Activated T-helper 17 cell treated with anti-CD3 and anti-CD28 coated beads, Interleukin-2, amount 50 U/mL, for 72 hours (primary cell): ENCODE measurements at places on chromosomes 16 and 17. TPM values are rescaled to one million over a fixed set of nuclear protein-coding genes. Genes with fewer than 3 reads are reported as not detected.
A peak's percentile ranks its signal among the peaks of the same experiment; 100 is the strongest.

The SSTR5 gene
- total RNA-seq, result not detected

GRCh38 chr16:11658896-11659708 is 9.2 kb upstream of the SNN start:
- no peak for ATAC-seq

GRCh38 chr17:80327518-80327917 is 66.9 kb downstream of the RNF213 start:
- no peak for ATAC-seq

DNA sequence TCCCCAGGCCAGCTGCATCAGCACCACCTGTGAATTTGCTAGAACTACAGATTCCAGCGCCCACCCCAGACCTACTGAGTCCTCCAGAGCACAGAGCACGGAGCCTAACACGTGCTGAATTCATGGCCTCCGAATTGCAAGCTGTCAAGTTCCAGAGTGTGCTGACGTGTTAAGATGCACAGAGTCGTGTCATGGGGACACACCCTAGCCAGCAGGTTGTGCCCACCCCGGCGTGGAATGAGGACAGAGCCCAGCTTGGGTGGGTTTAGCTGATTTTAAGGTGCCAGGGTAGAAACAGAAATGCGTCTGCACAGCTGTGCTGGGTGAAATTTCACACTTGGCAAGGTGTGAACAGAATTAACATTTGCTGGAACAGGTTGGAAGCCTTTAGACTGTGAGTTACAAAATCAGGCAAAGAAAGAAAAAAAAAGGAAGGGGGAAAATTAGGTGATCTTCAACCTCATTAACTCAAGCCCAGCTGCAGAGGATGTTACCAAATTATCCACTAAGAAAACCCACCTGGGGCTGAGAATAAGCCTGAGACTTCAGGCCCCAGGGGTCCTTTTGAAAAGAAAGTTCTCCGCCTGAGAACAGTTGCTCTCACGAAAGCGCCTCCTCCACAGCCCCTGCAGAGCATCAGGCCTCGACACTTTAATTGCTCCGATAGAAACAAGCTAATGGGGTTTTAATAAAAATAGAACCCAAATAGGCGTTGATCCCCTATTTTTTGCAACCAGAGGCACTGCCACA is 27.1 kb downstream of the GINS3 start:
- no peak for ATAC-seq

- no peak for ATAC-seq
Observed at GRCh38 chr16:27085182-27085581, 18.5 kb downstream of the C16orf82 start.

GRCh38 chr17:80614332-80615047 is 69.9 kb downstream of the RPTOR start:
- no peak for ATAC-seq

The MRPL38 gene
- total RNA-seq, result 113 TPM

DNA sequence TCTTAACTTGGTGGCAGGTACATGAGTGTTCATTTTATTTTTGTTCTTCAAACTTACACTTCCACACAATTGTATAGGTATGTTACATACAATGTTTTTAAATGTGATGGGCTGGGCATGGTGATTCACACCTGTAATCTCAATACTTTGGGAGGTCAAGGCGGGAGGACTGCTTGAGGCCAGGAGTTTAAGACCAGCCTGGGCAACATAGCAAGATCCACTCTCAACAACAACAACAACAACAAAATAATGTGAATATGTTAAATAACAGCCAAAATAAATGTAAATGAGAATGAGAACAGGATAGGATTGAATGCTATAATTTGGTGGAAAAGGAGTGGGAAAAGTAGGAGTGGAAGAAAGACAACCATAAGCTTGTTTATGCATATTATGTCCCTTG is 2.6 kb downstream of the NSMCE1 start:
- no peak for ATAC-seq

GRCh38 chr16:7624871-7625766 is 292.5 kb downstream of the RBFOX1 start:
- ATAC-seq, result no peak

DNA sequence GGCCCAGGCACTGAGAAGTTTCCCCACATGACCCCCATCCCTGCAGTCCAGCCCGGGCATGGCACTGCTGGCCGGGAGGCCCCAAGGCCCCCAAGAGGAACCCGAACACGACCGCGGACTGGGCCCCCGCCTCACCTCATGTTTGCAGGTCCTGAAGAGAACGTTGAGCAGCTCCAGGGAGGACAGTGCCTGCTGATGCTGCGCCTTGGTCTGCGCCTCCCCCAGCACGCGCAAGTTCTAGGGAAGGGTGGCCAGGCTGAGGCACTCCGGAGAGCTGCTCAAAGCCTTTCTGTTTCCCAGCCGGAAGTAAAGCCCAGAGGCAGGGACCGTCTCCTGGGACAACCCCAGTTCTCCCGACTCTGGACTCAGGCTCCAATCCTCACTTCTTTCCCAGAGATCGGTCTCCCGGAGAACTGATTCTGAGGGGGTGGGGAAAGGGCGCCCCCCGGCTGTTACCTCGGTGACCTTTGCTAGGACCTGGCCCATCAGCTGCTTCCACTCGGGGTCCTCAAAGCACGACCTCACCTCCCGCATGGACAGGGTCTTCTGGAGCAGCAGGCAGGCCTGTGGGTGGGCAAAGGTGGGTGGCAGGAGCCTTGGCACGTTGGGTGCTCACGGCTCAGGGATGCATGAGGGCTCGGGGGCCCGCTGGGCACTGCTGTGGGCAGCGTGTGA is 13.7 kb downstream of the MYBBP1A start:
- no peak for ATAC-seq

The CALB2 gene
- total RNA-seq, result not detected

GRCh38 chr17:78714534-78714933 is 67.5 kb downstream of the CYTH1 start:
- ATAC-seq, result no peak

The BCO1 gene
- not detected for total RNA-seq

- peak; percentile 97 for ATAC-seq
Observed at GRCh38 chr16:46789499-46790414, 41.2 kb downstream of the C16orf87 start.

The NPTX1 gene
- 1.5 TPM for total RNA-seq

DNA sequence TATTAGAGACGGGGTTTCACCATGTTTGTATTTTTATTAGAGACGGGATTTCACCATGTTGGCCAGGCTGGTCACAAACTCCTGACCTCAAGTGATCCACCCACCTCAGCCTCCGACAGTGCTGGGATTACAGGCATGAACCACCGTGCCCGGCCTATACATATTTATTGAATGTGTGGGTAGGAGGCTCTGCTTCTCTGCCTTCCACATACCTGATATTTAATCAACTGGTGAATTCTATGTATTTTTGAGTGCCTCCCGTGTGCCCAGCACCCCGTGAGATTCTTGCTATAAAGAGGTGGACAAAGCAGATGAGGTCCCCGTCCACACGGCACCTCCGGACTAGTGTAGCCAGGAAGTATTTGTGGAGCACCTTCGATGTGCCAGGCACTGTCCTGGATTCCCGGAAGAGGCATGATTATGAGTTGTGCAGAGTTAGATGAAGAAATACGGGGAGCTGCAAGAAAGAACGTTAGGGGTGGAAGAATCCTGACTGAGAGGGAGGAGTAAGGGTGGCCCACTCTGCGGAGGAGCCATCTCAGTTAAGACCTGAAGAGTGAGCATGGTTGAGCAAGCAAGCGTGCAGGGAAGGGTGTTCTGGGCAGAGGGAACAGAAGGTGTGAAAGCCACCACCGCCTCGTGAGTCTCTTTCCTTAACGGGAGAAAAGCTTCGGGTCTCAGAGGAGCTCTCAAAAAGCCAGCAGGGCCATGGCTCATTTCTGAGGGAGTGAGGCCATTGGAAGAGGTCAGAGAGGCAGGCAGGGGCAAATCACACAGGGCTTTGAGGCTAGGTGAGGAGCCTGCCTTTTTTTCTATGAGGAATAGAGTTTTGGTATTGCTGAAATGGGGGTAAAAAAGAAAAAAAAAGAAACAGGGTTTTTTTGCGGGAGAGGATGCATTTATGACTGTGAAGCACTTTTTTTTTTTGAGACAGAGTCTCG is 21.2 kb downstream of the CRISPLD2 start:
- no peak for ATAC-seq

- no peak for ATAC-seq
Observed at GRCh38 chr17:81323411-81323868, 28.3 kb upstream of the SLC38A10 start.

DNA sequence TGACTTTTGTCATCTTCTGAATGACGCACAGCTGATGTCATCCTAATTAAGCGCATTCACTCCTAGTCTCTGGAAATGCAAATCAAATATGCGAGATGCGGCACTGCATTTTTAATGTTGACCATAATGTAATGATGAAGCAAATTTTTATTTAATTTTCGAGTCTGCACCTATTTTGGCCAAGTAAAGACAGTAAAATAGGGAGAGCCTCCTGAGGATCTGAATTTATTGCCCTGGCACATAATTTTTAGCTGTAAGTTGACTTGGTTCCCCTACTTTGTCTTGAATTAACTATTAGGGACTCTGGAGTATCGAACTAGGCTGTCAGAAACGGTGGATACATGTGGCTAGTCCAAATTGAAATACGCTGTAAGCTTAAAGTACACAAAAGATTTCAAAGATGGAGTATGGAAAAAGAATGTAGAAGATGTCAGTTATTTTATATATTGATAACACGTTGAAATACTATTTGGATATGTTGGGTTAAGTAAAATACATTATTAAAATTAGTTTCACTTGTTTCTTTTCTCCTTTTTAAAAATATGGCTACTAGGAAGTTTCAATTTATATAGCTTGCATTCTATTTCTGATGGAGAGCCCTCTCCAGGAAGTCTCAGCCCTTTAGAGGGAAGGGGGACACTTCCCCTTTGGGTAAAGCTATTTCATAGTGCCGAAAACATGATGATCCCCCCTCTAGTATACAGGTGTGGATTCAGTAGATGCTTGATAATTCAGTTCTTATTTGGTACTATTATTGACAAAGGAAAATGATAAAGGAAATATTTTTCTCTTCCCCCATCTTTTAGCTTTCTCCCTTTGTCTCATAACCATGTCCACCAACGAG is 991 bp downstream of the KPNA2 start:
- ATAC-seq, result no peak

DNA sequence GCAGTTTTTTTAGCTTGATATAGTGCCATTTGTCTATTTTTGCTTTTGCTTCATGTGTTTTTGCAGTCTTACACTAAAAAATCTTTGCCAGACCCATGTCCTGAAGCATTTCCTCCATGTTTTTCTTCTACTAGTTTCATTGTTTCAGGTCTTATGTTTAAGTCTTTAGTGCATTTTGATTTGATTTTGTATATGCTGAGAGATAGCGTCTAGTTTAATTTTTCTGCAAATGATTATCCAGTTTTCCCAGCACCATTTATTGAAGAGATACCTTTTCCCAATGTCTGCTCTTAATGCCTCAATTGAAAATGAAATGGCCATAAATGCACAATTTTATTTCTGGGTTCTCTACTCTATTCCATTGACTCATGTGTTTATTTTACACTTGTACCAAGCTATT is 40.8 kb upstream of the NACA2 start:
- ATAC-seq, result no peak

- no peak for ATAC-seq
Observed at GRCh38 chr16:82452004-82452756, 174.6 kb upstream of the CDH13 start.
